CD4-positive, alpha-beta T cell (primary cell): ENCODE measurements at places on chromosomes 5 and 9.

- DNase-seq = no peak
Measured at GRCh38 chr9:504921-505740, 290.5 kb downstream of the DOCK8 start.

- no peak for DNase-seq
Measured at GRCh38 chr5:71695595-71695994, 23.5 kb upstream of the CARTPT start.

DNA sequence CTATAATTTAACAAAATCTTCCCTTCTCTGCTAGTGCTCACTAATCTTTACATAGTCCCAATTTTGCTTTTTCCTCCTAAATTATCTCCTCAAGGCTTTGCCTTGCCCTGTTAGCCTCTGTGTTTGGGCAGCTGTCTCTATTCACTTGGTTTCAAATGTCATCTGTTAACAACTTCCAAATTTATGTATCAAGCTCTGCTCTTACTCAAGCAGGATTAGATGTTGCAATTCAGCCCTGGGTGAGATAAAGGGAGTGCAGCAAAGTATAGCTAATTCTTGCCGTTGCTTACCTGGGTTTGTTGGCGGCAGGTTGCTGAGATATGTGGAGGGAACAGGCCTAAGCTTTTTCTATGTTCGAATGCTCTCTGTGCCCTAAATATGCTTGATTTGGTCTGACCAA, 483.8 kb downstream of the DMAC1 start:
- DNase-seq = no peak

GRCh38 chr9:105346273-105346672, 101.6 kb upstream of the FSD1L start:
- DNase-seq = no peak

DNA sequence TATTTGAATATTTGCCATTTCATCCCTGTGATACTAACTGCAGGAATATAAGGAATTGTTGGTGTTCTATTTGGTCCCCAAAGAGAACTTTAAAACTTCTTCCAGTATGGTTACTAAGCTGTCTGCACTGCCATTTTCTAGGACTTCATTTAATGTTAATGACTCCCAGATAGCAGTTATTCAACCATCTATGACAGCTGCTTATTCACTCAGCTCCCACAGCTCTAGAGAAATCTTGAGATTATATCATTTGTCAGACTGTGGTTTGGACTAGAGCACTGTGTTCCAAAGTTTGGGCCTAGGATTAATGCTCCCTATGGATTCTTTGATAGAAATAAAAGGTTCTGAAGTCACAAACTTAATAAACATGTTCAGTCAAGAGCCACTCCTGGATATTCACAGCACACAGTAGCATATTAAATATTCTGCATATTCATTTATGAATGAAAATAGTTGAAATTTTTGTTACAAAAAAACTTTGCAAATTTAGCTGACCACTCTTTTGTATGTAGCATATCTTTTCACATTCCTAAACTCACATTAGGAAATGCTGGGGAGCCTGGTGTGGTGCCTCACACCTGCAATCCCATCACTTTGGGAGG, 173.7 kb downstream of the NFIB start:
- DNase-seq = no peak

GRCh38 chr9:1775230-1775629, 239.9 kb upstream of the SMARCA2 start:
- DNase-seq = no peak

- DNase-seq = peak; percentile 68
Measured at GRCh38 chr5:137665678-137666460, 70.0 kb downstream of the KLHL3 start.

- no peak for DNase-seq
Measured at GRCh38 chr5:92283521-92283920, 900.4 kb upstream of the ARRDC3 start.

DNA sequence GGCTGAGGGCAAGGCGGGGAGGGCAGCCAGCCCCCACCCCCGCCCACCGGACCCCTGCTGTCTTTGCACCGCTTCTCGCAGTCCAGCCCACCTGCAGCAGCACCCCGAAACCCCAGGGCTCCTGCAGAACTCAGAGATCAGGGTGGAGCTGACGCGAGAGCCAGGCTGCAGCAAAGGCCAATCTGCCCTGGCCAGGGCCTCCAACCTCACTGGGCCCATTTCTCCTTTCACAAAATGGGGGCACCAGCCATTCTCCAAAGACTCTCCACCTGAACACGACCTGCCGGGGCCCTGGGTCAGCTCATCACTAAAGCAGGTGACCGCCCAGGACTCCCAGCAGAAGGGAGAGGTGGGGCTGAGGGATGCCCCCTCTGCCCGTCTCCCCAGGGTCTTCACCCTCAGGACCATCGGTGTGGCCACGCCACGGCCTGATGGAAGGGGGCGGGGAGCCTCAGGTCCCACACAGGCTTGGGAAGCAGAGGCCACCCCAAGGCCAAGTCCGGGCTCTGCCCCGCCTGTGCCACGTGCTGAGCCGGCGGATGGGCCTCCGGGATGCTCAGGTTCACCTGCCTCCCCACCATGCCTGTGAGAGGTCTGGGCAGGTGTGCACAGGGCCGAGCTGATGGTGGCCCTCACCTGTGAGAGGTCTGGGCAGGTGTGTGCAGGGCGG, 13.1 kb downstream of the NACC2 start:
- DNase-seq = no peak

DNA sequence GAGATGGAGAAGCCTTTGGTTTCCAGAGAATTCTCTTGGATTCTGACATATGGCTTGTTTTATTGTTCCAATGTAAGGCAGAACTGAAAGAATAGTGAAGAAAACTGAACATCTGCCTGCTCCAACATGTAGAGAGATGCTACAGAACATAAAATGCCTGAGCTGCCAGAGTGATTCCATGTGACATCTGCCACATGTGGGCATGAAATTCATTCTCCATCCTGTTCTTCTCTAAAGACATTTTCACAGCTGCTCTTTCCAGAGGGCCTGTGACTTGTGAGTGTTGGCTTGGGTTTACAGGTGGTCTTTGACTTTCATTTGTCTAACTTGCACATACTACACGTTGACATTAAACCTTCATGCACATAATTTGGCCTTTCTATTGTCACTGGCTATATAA, 33.7 kb upstream of the TXN start:
- DNase-seq = no peak

DNA sequence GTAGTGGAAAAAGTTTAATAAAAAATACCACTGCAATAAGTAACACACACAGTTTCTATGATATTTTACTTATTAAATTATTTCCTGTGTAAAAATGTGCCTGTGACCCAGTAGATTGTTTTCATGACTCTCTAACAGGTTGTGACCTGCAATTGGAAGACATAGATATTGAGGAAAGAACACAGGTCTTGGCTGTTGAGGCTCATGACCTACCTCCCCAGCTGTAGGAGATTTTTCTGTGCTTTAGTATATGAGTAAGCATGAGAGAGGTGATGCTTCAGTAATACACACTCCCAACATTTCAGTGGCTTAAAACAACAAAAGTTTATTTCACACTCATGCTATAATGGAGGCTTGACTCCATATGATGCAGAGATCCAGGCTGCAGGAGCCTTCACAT, 47.3 kb upstream of the TNC start:
- DNase-seq = no peak

GRCh38 chr9:100472268-100472667, 681 bp upstream of the TMEFF1 start:
- DNase-seq = no peak

DNA sequence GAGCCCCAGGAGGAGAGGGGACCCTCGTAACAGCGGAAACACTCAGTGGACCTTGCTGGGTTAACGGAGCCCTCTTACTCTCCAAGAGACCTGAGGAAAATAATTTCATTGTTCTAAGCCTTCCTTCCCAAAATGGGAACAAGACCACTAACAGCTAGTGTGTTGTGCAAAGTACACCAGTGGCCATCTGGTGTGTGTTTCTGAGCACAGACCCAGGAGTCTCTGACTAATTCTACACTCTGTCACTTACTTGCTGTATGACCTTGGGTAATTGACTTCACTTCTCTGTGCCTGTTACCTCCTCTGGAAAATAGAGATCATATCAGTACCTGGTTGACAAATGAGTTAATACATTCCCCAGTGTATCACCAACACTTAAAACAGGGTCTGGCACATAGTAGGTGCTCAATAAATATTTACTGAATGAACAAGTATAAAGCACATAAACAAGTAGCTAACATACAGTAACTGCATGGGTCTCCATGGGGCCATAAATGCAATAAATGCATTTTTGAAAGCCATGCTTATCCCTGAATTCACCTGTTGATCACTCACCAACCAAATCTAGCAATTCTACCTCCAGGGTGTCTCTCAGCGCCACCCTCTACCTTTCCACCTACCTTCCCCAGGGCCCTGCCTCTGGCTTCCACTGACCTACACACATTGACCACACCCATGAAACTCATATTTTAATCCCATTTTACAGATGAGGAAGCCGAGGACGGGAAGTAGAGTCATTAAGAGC, 44.7 kb upstream of the AKNA start:
- no peak for DNase-seq

GRCh38 chr5:135304352-135305221, 94.4 kb downstream of the MACROH2A1 start:
- no peak for DNase-seq

DNA sequence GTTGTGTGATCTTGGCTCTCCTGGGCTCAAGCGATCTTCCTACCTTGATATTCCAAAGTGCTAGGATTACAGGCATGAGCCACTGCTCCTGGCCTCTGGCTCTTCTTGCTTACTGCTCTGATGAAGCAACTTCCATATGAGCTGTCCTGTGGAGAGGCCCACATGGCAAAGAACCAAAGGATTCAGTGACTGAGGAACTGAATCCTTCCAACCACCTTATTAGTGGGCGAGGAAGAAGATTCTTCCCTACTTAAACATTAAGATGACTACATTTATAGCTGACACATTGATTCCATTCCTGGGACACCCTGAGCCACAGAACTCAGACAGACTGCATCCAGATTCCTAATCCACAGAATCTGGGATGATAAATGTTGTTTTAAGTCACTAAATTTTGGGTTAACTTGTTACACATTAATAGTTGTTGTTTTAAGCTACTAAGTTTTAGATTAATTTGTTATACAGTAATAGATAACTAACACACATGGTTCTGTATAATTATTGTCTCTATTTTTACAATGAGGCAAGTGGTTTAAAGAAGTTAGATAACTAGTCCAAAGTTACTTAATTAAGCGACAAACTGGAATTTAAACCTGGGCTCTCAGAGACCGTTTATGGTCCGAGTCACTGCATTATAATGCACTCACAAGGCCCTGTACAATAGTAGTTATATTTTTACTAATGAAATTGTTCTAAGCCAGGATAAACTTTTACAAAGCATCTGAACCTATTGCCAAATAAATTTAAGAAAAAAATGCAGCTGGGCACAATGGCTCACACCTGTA, 16.7 kb upstream of the SLCO4C1 start:
- no peak for DNase-seq

- no peak for DNase-seq
Measured at GRCh38 chr9:95090023-95090791, 227.3 kb downstream of the FANCC start.

DNA sequence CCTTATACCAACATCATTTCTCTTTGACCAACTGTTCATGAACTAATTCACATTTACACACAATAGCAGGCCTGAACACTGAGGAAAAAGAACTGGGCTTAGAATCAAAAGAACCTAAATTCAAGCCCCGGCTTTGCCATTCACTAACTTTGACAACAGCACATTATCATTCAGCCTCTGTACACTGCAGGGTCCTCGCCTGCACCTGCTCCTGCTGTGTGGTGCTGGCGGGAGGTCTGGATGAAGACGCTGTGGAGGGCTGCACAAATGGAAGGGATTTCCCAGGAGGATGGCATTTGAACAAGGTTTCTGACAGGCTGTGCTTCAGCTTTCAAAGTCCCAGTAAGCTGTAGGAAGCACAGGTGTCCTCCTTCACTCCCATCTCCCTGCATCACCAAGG, 151.2 kb downstream of the ZDHHC21 start:
- no peak for DNase-seq

DNA sequence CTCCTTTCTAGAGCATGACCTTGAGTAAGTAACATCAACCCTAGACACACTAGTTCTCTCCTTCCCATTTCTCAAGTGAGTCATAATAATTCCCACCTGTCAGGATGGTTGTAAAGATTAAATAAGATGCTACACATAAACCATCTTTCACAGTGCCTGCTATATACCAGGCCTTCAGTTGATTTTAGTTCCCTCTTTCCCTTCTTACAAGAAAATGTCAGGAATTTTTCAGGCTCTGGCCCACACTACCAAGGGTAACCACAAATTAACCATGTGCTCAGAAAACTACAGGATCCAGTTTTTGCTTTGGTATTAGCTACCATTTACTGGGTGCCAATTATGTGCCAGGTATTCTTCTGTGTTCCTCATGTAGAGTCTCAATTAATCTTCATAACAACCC, 42.7 kb upstream of the RARS1 start:
- no peak for DNase-seq

DNA sequence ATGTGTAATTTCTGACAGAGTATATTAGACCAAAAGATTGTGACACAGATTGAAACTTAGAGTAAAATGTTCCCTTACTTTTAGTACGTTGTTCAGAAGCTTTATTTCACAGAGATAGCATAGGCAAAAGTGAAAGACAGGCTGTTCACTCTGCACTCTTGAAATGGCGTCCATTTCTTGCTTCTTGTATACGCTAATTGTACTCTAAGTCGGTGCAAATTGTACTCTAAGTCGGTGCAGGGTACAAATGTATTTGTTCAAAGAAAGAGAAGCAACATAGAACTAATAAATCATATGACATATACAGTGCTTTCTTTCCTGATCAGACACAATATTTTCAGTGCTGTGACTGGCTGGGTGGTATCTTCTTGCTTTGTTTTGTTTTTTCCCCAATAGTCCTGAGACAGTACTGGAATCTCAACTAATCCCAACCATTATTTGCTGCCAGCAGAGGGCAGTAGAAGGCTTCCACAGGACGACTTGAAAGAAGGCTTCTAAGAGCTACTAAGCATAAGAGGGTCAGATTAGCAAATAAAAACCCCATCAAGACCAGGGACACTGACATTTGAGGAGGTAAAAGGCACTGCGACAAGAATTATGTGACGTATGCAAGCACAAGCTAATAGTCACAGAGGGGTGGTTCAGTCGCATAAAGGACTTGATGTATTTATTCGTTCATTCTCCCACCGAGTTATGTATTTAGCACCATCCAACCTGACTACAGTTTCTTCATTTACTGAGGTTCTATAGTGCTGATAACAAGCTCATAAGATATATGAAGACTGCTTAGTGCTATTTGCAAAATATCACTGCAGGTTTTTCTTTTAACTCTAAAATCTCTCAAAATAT, 831.8 kb downstream of the TAF11L14 start:
- DNase-seq = no peak

GRCh38 chr9:125343518-125344275, 82.1 kb downstream of the GAPVD1 start:
- no peak for DNase-seq
